Right atrium auricular region (tissue), 2 donors: ENCODE measurements at places on chromosomes 7 and 10. TPM values are rescaled to one million over a fixed set of nuclear protein-coding genes. Genes with fewer than 3 reads are reported as not detected.

- H3K27me3 ChIP-seq = no peaks in the 10 kb centered on the region
- peaks cover 9% of the 10 kb centered on the region for H3K36me3 ChIP-seq
- H3K4me3 ChIP-seq = no peak overlapping the region
- peaks cover 47% of the 10 kb centered on the region for H3K4me1 ChIP-seq
- H3K27ac ChIP-seq = no peak overlapping the region
- DNase-seq = no peak
These were observed 109.3 kb downstream of the UBE2H start for GRCh38 chr7:129843365-129843898.

GRCh38 chr10:24622781-24623301 lies 100.8 kb downstream of the ARHGAP21 start:
- H3K27ac ChIP-seq = no peak overlapping the region
- H3K27me3 ChIP-seq = no peaks in the 10 kb centered on the region
- H3K4me1 ChIP-seq = no peaks in the 10 kb centered on the region
- H3K4me3 ChIP-seq = no peak overlapping the region
- H3K36me3 ChIP-seq = peaks cover 8% of the 10 kb centered on the region

- H3K27me3 ChIP-seq = no peaks in the 10 kb centered on the region
- H3K36me3 ChIP-seq = no peaks in the 10 kb centered on the region
- no peak for DNase-seq
- H3K4me1 ChIP-seq = no peaks in the 10 kb centered on the region
- no peak overlapping the region for H3K27ac ChIP-seq
These were observed 484.0 kb upstream of the FZD8 start for GRCh38 chr10:36126076-36126475.

GRCh38 chr10:10870523-10871241 lies 147.0 kb upstream of the CELF2 start:
- no peaks in the 10 kb centered on the region for H3K36me3 ChIP-seq
- no peak overlapping the region for H3K4me3 ChIP-seq
- no peak for DNase-seq
- no peaks in the 10 kb centered on the region for H3K27me3 ChIP-seq

DNA sequence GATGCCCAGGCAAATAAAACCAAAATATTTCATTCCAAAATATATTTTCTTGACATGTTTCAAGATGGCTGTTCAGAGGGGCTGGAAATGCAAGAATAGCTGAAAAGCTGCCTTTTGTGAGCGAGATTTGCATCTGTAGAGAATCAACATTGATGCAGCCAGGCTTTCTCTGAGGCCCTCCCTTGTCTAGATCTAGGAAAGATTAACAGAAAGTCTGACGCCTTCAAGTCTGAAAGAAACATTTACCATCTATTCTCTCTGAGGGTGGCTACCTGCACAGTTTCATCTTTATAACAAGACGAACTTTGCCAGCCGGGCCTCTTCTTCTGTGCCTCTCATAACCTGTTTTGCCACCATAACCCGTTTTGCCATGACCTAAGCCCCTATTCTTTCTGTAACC lies 170.2 kb downstream of the AKR1D1 start:
- no peak overlapping the region for H3K27ac ChIP-seq
- H3K4me3 ChIP-seq = no peak overlapping the region
- H3K4me1 ChIP-seq = no peaks in the 10 kb centered on the region
- H3K36me3 ChIP-seq = no peaks in the 10 kb centered on the region

GRCh38 chr10:6347391-6347951 lies 144.7 kb downstream of the PFKFB3 start:
- H3K4me3 ChIP-seq = no peak overlapping the region
- H3K27me3 ChIP-seq = no peaks in the 10 kb centered on the region
- H3K27ac ChIP-seq = no peak overlapping the region
- no peaks in the 10 kb centered on the region for H3K36me3 ChIP-seq
- no peak for DNase-seq
- H3K4me1 ChIP-seq = peaks cover 6% of the 10 kb centered on the region

DNA sequence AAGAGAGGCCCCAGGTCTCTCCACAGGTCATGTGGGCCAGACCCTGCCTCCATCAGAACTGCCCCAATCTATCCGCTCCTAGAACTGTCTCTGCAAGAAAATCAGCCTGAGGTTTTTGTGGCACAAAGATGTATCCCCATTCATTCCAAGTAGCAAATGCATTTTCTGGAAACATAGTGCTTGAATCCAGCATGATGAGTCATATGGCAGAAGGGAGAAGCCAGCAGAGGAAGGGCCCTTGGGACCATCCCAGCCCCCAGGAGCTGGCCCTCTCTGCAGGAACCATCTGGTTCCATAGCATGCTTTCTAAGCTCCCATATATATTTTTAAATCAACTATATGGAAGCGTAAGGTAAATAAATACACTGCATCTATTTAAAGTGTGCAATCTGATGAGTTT lies 563.2 kb downstream of the GALNT17 start:
- no peak overlapping the region for H3K4me3 ChIP-seq
- H3K27me3 ChIP-seq = no peaks in the 10 kb centered on the region
- no peaks in the 10 kb centered on the region for H3K4me1 ChIP-seq
- DNase-seq = no peak
- no peak overlapping the region for H3K27ac ChIP-seq

- no peak overlapping the region for H3K27ac ChIP-seq
- H3K4me3 ChIP-seq = no peak overlapping the region
- H3K4me1 ChIP-seq = no peaks in the 10 kb centered on the region
- H3K36me3 ChIP-seq = no peaks in the 10 kb centered on the region
- DNase-seq = no peak
These were observed 264.1 kb downstream of the OTUD1 start for GRCh38 chr10:23702977-23703414.

COBL gene
- total RNA-seq = 26.3 TPM

THSD7A gene
- 0.85 TPM for total RNA-seq

DYDC2 gene
- total RNA-seq = not detected

POLR3A gene
- total RNA-seq = 8.2 TPM
